Natural killer cell treated with Interleukin-12 subunit alpha and Interleukin-12 subunit beta and Interleukin-15 and Interleukin-18, amount 100 ng/mL, for 72 hours (primary cell): ENCODE measurements at places on chromosomes 12 and 14. TPM values are rescaled to one million over a fixed set of nuclear protein-coding genes. Genes with fewer than 3 reads are reported as not detected.

- no peak for DNase-seq
Measured at GRCh38 chr12:112321245-112321644, 61.0 kb downstream of the HECTD4 start.

DNA sequence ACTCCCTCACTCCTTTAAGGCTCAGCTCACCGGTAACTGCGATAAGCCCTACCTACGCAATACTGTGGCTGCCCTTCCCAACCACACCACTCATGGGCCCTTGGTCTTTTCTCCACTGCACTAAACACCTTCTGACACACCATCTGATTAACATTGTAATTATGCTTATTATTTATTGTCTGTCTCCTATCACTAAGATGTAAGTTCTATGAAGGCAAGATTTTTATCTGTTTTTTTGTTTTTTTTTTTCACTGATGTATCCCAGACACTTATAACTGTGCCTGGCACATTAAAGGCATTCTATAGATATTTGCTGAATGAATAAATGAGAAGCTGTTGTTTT lies 34.2 kb upstream of the PYGL start:
- DNase-seq = no peak

DNA sequence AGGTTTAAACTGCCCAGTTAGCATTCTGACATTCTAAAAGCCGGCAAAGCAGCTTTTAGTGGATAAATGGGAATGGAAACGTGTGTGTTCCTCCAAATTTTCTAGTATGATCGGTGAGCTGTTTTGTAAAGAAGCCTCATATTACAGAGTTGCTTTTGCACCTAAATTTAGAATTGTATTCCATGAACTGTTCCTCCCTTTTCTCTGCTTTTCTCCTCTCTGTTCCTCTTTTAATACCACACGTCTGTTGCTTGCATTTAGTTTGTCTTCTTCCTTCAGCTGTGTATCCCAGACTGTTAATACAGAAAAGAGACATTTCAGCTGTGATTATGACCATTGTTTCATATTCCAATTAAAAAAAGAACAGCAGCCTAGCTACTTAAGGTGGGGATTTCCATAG lies 10.7 kb downstream of the DYRK2 start:
- DNase-seq = no peak

The RERG gene
- total RNA-seq = not detected

DNA sequence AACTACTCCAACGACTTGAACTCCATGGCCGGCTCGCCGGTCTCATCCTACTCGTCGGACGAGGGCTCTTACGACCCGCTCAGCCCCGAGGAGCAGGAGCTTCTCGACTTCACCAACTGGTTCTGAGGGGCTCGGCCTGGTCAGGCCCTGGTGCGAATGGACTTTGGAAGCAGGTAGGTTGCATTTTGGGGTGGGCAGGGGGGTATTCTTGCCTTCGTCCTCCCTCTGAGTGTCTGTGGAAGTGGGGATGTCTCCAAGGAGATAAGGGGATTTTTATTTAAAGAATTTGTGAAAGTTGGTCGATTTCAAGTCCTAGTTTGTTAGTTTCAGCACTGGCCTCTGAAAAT lies 1.3 kb downstream of the ASCL1 start:
- no peak for DNase-seq

The ACRBP gene
- total RNA-seq = 2.1 TPM

The PPP1R36 gene
- total RNA-seq = 0.17 TPM

DNA sequence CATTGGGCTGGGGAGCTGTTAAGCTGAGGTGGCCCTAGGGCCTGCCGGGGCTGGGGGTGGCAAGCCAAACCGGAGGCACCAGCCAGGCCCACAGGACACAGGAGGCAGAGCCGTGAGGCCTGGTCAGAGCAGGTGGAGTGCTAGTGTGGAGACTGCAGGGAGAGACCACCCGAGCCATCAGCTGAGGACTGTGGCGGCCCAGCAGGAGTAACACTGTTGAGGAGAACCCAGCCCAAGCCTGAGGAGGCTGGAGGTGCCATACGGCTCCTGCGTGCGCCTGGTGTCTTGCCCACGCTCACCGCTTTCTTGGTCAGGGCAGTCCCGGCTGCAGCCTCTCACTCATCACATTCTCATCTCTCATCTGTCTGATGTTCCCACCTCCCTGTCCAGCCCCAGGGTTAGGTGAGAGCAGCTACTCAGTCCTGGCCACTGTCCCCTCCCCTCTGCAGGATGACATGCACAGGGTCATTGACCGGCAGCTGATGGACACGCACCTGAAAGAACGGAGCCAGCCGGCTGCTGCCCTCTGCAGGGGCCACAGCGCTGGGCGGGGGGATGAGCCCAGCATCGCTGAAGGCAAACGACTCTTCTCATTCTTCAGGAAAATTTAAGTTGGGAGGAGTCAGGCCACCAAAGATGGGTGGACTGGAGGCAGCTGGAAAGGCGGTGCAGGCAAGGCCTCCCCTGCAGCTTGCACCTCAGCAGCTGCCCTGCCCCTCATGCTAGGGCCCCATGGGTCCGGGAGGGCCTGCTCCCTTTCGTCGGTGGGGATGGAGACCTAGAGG lies 23.8 kb downstream of the RAB35 start:
- DNase-seq = no peak

- DNase-seq = no peak
Measured at GRCh38 chr14:70754991-70755390, 54.3 kb downstream of the MAP3K9 start.

DNA sequence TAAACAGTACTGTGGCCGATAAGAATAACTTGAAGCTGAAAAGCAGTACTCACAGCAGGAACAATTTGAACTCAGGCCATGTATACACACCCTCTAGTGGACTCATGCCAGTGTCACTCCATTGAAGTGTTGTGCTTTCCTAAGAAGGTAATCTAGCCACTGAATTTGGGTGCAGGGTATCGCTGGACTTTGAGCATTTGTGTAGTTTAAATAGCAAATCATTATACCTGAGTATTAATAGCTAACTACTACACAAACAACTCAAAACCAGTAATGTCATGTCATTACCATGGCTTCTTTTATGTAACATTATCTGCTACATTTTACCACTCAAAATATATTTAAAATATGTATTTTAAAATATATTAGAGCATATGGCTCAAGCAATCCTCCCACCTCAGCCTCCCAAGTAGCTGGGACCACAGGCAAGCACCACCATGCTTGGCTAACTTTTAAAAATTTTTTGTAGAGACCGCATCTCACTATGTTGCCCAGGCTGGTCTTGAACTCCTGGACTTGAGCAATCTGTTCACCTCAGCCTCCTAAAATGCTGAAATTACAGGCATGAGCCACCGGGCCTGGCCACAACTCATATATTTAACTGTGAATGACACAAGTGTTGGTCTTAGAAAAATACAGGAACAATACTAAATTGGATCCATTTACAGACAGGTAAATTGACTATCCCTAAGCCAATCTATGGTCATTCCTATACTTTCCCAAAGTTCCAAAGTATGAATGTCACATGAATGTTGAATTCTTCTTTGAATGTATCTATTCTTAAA lies 25.6 kb upstream of the ARID4A start:
- no peak for DNase-seq

The PLEKHA5 gene
- total RNA-seq = 5.6 TPM

The TSHR gene
- total RNA-seq = not detected

The RILPL1 gene
- total RNA-seq = 2.6 TPM
